Neural cell (in vitro differentiated cells): ENCODE measurements at places on chromosomes 16 and 17. TPM values are rescaled to one million over a fixed set of nuclear protein-coding genes. Genes with fewer than 3 reads are reported as not detected.

ITGB3 gene
- polyA plus RNA-seq = 0.06 TPM in 1 of 2 replicates, not detected in the other

KRT31 gene
- not detected in 2 replicates for polyA plus RNA-seq

SLC5A11 gene
- polyA plus RNA-seq = not detected in 2 replicates

ENPP7 gene
- not detected in 2 replicates for polyA plus RNA-seq

CD300A gene
- 0.35 TPM in 1 of 2 replicates, not detected in the other for polyA plus RNA-seq

TTC19 gene
- 88.7 and 97.8 TPM in 2 replicates for polyA plus RNA-seq
